ENCODE measurements at places on chromosomes 5 and 9.

DNA sequence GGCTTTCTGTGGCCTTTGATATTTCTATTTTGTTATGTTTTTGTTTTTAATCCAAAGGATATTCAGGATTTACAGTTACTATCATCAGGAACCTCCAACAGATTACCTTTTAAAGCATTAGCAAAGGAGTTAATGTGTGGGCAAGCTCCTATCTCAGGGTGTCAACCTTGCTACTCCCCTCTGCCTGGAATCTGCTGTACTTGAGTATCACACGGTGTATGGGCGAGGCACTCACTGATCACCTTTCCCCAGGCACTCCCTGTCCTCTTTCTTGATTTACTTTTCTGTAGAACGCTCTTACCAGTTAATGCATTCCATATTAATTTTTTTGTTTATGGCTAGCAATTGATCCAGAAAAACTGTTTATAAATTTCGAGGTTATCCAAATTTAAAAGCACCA lies 117.0 kb upstream of the GAS1 start:
- DNase-seq = peak; percentile 26

DNA sequence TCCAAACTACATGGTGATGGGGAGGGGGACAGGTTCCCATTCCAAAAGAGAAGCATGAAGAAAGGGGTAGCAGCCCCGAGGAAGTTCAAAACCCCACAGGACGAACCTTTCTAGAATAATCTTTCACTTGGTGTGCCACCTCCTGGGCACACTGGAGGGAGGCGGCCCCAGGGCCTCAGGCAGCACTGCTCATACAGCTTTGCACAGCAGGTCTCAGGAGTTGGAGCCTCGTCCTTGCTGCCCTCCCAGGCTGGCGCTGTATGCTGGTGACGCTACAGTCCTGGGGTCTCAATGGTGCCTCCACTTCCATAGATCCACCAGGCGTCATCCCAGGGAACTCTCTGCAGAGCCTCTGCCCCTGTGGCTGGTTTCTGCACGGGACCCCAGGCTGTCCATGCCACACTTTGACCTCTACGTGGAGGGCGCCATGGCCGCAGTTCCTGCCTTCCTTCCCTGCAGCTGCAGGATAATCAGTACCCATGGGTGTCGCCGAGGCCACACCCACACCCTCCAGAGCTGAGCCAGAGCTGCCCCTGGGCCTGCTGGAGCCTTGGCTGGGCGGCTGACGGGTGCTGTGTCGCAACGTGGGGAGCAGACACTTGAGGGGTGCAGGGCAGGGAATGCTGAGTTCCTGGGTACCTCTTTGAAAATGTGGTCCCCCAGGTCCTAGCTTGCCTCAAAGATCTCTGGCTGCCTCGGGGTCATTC lies 95.3 kb downstream of the COL5A1 start:
- DNase-seq = no peak

DNA sequence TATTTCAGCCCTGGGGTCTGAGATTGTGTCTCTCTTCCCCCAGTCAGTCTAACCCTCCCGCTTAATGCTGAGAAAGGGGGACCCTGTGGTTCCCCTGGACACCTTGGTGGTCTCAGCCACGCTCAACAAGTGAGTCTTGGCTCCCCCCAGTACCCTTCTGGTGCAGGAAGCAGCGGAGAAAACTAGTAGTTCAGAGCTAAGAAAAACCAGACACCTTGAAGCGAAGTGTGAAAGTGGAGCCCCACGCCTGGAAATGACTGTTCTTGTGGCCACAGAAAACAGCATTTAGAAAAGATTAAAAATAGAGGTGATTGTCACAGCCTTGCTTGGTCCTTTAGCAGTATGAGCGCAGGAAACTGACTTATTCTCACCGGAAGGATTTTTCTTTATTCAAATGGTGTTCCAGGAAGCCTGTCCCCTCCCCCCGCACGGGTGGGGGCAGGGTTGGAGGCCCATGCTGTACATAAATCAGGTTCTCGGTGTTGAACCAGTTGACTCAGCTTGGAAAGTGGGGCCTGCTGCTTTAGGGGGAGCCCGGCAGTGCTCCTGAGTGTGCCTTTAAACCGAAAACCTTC lies 8.1 kb downstream of the ARPC5L start:
- peak; percentile 48 for DNase-seq

DNA sequence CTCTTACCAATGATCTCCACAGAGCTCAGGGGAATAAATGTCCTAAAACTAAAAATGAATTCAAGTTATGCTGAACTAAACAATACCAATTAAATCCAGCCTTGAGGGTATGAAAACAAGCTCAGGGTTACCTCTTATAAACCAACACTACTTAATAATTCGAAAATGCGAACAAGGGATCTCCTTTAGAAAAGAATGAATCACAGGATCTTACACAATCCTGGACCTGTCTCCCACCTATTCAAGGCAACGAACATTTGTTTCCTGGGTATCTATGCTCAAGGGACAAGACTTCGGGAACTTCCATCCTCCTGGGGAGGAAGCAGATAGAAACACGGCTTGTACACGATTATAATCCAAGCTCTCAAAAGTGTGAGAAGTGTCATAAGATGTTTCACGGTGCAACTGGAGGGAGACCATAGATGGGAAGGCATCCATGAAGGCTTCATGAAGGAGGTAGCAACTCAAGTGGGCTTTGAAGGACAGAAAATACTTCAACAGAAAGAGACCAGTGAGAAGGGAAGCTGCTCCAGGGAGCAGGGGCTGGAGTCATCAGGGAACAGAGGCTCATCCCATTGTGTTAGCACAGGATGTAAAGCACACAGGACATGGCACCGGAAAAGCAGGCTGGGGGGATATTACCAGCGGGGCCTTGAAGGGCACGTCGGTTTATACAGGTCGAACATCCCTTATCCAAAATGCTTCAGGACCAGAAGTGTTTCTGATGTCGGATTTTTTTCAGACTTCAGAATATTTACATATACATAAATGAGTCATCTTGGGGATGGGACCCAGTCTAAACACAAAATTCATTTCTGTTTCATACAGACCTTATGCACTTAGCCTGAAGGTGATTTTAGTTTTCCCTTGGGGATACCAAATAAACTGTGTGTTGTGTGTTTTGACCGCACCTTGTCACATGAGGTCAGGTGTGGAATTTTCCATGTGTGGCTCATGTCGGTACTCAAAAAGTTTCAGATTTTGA lies 87.4 kb downstream of the TLE1 start:
- peak; percentile 80 for DNase-seq

GRCh38 chr9:4762108-4762885 lies 21.3 kb upstream of the AK3 start:
- peak; percentile 86 for DNase-seq

Data from epithelial cell of esophagus (primary cell).